ENCODE measurements at places on chromosomes 1 and 21. TPM values are rescaled to one million over a fixed set of nuclear protein-coding genes. Genes with fewer than 3 reads are reported as not detected.
A peak's percentile ranks its signal among the peaks of the same experiment; 100 is the strongest.

DNA sequence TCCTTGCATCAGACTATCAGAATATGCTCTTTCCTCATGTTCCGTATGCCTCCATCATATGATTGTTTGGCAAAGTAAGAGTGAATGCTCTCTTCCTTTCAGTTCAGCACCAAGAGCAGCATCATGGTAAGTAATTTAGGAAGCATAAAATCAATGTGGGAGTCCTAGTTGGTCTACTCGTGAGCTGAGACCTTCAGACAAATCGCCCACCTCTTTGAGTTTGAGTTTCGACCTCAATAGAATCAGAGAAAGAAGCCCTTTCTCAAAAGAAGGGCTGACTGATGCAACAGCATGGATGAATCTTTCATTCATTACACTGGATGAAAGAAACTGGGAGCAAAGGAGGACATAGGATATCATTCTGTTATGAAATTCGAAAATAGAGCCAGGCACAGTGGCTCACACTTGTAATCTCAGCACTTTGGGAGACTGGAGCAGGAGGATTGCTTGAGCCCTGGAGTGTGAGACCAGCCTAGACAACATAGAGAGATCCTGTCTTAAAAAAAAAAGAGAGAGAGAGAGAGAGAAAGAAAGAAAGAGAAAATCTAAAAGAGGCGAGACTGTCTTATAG is 112.5 kb downstream of the ZC3H11B start:
- DNase-seq = no peak

DNA sequence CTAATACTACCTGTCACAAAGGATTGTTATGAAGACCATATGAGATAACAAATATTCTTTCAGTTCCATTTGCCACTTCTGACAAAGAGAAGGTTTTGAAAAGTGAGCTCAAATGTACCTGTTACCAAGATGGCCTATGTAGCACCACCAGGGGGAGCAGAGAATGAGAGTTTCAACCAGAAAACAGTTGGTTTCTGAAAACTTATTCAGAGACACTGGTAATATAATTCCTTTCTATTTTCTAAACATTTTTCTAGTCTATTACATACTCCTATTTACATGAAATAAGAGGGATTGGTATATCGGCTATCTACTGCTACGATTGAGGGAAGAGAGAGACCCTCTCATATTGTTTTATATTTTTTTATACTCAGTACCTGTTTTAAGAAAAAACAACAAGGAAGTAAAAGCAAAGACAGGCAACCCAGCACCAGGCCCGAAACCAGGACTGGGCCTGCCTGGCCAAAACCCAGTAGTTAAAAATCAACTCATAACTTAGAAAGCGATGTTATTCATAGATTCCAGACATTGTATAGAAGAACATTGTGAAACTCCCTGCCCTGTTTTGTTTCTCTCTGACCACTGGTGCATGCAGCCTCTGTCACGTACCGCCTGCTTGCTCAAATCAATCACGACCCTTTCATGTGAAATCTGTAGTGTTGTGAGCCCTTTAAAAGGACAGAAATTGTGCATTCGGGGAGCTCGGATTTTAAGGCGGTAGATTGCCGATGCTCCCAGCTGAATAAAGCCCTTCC is 48.3 kb downstream of the IL23R start:
- no peak for DNase-seq

DNA sequence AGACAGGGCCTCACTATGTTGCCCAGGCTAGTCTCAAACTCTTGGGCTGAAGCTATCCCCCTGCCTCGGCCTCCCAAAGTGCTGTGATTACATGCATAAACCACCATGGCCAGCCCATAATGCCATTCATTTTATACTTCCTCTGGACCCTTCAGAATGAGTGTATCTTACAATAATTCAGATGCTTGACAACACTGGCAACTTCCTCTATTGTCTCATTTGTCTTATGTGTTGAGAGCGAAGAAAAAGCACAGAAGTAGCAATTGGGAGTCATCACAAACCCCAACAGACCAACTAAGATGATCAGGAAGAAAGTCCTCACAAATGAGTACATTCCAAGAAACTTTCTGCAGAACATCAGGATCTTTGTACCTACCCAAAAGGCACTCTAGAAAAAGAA is 191.9 kb downstream of the RERE start:
- DNase-seq = no peak

GRCh38 chr1:3068564-3069431 is at the start of gene PRDM16:
PRDM16 (plus strand) TSS chr1:3069203; CDS start chr1:3069260, 57 bp downstream.
- no peak for DNase-seq

DNA sequence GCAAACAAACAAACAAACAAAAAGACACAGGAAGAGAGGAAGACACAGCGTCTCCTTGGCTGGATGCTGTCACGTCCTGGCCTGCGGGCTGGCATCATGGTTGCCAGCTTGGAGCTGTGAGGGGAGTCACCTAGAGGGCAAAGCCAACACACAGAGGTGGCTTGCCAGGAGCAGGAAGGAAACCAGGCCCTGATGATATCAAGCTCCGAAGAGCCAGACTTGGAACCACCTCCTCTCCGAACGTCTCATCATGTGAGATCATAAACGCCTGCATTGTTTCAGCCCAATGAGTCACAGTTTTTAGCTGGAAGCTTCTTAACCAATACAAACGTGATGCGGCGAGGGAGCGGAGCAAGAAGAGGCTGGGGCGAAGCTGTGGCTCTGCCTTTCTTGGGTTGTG is 8.7 kb downstream of the PLA2G2D start:
- peak; percentile 50 for DNase-seq

DNA sequence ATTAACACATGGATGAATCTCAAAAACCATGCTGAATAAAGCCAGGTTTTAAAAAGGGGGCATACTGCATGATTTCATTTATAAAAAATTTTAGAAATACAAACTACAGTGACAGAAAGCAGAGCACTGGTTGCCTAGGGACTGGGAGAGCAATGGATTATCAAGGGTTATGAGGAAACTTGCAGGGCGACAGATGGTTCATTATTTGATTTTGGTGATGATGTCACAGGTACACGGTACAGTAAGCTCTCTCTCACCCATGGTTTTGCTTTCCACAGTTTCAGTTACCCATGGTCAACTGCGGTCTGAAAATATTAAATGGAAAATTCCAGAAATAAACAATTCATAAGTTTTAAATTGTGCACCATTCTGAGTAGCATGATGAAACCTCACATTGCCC is 14.1 kb downstream of the VAMP4 start:
- DNase-seq = no peak

Gene DNAJC6
- 2.7 TPM for total RNA-seq

Gene RHD
- not detected for total RNA-seq

Gene ETV3L
- not detected for total RNA-seq

Measured in left colon (tissue), 2 donors.